Tongue (tissue), 3 donors: ENCODE measurements at places on chromosomes 5 and 9.
A peak's percentile ranks its signal among the peaks of the same experiment; 100 is the strongest.

DNA sequence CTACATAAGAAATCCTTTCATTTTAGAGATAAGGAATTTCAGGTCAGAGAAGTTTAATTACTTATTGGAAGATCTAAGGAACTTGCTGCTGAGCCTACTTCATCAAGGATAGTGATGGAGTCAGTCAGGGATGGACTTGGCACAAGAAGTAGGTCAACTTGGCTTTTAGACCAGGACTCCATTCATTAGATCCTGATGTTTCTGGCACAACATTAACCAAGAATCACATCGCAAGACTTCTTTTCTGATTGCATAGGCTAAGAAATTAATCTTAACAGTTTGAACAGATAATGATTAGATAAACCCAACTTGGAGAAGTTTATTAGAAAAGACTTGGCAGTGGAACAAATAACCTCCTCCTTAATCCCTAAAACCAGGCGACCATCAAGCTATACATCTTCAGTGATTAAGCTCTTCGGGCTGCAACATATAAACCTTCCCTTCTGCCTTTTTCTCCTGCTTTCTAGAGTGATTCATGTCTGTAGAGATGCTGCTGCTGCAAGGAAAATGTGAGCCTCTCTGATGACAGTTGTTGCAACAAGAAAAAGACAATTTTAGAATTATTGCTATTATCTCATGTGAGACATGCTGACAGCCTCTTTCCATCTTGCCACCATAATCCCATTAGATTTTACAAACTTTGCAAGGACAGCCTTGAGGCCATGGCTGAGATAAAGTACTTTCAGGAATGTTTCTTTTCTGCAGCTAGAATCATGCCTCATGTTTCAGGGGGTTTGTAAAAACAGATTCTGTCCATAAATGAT is 207.9 kb upstream of the SLC27A6 start:
- DNase-seq: no peak

GRCh38 chr5:39943811-39944210 is 519.0 kb upstream of the DAB2 start:
- DNase-seq: no peak

- no peak for DNase-seq
Measured at GRCh38 chr9:121237916-121238315, 30.0 kb upstream of the GSN start.

GRCh38 chr9:98328770-98329169 is 73.3 kb upstream of the TBC1D2 start:
- no peak for DNase-seq

GRCh38 chr9:134950386-134951210 is 32.9 kb upstream of the FCN1 start:
- no peak for DNase-seq

- no peak for DNase-seq
Measured at GRCh38 chr9:112328545-112328944, 4.9 kb downstream of the PTBP3 start.

- DNase-seq: no peak
Measured at GRCh38 chr5:112865128-112865527, 4.0 kb downstream of the SRP19 start.

GRCh38 chr9:27353166-27353473 is 56.2 kb upstream of the EQTN start:
- no peak for DNase-seq

DNA sequence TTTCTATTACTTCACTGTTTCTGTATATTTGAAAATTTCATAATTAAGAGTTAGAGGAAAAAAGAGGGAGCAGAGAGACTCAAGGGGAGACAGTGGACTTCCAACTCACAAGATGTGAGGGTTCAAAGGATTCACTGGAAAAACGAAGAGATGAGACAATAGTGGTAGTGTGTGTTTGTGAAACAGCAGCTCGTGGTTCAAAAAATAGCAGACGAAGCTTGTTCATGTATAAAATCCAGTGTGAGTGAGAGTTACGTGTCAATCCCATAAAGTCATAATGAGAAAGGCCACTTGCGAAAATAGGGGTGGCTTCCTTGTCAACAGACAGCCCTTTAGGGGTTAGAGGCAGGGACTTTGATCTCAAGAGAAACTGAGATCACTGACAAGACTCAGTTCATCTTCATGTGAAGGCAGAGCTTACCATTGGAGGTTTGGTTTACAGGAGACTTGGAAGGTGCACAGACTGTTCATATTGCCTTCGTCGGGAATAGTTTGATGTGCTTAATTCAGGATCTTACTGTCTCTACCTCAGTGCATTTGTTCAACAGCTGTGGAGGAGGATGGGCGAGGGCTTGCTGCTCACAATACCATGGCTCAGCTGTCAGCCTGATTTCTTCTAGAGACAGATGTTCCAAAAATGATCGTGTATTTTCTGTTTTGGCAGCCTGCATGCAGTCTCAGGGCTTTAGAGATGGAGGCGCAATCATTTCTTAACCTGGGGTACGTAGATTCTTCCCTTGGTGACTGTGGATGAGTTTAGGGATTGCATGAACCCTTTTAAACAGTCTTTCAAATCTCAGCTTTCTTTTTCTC is 105.7 kb upstream of the KLF9 start:
- DNase-seq: peak; percentile 61

GRCh38 chr9:136643596-136644342 is 18.9 kb upstream of the EGFL7 start:
- DNase-seq: no peak

- no peak for DNase-seq
Measured at GRCh38 chr5:171986772-171987171, 19.7 kb downstream of the FBXW11 start.

DNA sequence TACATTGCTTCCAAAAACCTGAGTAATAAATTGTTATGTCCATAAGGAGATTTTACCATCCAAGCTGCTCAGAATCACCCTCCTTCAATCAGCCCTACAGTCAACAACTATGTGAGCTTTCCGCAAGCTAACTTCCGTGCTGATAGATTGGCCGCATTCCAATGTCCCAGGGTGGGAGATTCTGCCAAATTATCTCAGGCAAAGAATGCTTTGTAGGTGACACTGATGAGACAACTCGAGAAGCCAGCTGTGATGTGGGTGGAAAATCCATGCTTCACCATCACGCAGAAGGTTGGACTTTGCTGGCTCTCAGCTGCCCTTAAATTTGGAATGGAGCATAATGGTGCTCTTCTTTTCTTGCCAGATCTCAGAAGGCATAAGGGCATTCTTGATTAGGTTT is 44.9 kb upstream of the HCN1 start:
- DNase-seq: no peak

DNA sequence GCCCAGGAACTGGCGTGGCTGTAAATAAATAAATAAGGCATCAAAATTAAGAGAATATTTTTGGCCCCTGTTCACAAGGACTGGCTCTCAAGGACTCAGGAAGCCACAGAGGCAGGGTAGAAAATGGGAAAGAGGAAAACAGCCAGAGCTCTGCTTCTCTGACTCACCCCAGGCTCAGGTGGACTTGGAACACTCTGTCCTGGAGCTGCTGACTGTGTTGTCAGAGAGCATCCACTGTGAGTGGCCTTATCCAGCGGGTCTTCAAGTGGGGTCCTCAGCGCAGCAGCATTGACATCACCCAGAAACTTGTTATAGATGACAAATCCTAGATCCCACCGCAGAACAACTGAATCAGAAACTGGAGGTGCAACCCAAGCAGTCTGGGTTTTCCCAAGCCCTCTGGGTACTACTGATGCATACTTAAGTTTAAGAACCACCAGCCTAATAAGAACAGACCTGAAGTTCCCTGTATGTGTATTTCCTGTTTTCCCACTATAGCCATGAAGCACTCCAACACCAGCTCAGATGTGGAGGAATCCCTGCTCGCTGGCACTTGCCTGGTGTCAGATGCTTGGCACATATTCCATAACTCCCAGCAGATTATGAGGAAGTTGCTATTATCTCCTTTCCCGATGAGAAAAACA is 20.5 kb downstream of the ADRA1B start:
- DNase-seq: no peak
